Suppressor macrophage treated with lipopolysaccharide for 1 hour (primary cell): ENCODE measurements at places on chromosomes 2 and 18.

DNA sequence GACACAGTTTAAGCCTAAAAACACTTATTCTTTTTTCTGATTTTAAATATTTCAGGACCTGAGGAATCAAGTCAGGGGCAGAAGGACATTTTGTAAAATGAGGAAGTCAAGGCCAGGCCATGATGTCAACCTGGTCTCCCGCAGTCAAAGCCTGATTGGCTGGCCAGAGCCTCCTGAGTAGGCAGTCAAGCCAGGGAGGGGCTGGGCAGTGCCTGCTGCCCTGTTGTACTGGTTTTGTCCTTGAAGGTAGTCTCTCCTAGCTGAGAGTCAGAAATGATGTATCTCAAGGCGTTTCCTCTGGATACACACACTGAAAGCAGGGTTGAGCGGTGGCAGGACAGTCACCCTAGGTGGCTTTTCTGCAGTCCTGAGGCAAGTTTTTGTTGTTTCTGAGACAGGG is 19.8 kb downstream of the CCT7 start:
- DNase-seq, result peak; percentile 67

DNA sequence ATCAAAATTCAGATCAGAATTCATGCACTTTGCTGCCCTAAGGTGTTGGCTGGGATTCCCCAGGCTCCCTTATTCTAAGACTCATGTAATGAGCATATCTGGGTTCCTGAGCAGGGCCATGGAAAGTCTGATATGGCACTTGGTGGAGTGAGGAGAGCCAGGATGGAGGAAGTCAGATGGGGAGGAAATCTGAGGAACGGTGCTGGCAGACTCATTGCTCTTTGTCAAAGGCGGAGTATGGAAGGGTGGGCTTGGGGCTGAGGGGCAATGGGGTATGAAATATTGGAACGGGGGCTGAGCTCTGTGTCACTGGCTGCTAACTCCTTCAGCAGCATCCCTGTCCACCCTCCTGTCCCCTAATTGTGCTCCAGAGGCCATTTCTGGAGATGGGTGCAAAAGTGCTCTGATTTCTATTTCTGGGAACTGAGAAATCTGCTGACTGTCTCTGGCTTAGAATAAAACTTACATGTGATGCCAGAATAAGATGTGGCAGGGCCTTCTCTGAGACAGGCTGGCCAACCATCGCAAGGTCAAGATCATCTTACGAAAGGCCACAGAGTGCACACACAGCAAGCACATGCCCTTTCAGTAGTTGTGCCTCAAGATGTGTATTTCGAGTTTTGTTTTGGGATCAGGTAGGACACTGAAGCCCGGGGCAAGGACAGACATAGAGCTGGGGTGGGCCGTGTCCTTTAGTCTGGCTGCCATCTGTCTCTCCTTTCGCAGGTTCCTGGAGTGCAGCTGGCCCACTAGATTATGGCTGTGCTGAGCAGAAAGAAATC is 480.0 kb upstream of the HS6ST1 start:
- no peak for DNase-seq

DNA sequence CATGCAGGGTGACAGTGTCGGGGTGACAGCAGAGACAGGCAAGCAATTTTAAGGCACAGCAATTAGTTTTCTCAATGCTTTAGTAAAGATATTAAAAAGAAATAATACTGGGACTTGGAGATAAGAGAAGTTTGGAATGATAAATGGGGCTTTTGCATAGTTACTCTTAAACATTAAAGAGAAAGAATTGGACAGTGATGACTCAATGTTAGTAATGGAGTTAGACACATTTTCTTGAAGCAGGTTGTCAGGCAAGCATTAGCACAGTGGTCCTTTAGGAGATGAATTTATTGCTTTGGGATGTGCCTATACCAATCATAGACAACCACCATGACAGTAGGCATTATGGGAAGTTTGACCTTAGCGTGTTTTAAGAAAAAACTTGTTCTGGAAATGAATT is 228.3 kb upstream of the RAB12 start:
- DNase-seq, result no peak

- DNase-seq, result no peak
These were observed 394.7 kb upstream of the ZNF804A start for GRCh38 chr2:184203661-184204060.

- no peak for DNase-seq
These were observed 379.6 kb downstream of the FBXO15 start for GRCh38 chr18:73768043-73768442.

GRCh38 chr2:196170213-196170605 is 1.2 kb downstream of the STK17B start:
- DNase-seq, result peak; percentile 68

GRCh38 chr2:10371441-10372196 is 68.9 kb downstream of the HPCAL1 start:
- no peak for DNase-seq

GRCh38 chr2:234863043-234863934 is 88.5 kb upstream of the SH3BP4 start:
- DNase-seq, result no peak

DNA sequence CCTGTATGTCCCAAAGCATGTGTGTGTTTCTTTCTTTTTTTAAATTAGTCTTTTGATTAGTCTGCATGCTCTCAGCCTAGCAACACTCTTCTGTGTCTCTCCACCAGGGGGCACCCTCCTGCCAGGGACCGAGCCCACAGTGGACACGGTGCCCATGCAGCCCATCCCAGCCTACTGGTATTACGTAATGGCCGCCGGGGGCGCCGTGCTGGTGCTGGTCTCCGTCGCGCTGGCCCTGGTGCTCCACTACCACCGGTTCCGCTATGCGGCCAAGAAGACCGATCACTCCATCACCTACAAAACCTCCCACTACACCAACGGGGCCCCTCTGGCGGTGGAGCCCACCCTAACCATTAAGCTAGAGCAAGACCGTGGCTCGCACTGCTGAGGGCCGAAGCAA is 93.8 kb downstream of the NRP2 start:
- DNase-seq, result peak; percentile 68

DNA sequence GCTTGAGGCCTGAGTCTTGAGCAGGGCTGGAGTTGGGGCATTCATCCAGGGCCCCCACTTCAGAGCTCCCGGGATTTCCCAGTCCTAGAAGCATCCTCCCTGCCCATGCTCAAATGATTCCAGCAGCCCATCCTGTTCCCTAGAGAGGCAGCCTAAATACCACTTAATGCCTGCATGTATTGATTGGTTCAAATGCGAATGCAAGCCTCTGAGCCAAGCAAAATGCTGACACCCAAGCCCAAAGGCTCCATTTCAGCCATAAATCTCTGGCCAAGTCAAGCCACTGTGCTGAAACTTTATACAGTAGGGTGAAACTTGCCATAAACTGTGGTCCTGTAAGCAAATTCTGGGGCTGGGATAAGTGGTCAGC is 279.8 kb downstream of the CLIP4 start:
- DNase-seq, result no peak

- DNase-seq, result no peak
These were observed 61.5 kb upstream of the NEDD4L start for GRCh38 chr18:57982372-57983021.

- DNase-seq, result no peak
These were observed 253.2 kb downstream of the TTC32 start for GRCh38 chr2:19648583-19648982.

- DNase-seq, result peak; percentile 68
These were observed 5.1 kb downstream of the CXCR1 start for GRCh38 chr2:218161644-218162043.

DNA sequence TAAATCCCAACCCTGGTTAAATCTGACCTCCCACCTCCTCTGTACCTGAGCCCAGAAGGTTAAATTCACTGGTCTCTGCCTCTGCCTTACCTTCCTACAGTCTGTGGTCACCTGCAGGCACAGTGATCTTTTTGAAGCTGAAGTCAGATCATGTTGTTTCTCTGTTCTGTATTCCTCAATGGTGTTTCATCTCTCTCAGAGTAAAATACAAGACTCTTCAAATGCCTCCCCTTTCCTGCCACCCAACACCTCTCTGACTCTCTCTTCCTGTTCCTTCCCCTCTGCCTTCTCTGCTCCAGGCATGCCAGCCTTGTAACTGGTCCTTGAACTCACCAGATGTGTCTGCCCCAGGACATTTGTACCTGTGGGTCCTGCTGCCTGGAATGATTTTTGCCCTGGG is 219.3 kb downstream of the UXS1 start:
- no peak for DNase-seq

- no peak for DNase-seq
These were observed 32.2 kb downstream of the RFX8 start for GRCh38 chr2:101442667-101443061.

DNA sequence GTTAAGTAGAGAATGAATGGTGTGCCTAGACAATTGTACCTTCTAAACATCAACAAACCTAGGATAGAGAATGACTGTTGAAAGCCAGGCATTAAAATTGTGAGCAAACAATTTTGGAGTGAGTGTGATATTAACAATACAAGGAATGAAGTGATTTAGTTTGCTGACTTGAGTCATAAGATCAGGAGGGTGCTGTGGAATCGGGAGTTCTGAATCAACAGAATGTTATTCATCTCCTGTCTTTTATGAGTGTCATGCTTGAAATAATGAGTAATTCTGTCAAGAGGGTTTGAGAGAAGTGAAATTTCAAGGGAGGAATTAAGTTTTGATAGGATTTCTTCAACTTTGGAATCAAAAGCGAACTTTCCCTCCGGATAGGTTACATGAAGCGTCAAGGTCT is 214.4 kb upstream of the DSEL start:
- no peak for DNase-seq

DNA sequence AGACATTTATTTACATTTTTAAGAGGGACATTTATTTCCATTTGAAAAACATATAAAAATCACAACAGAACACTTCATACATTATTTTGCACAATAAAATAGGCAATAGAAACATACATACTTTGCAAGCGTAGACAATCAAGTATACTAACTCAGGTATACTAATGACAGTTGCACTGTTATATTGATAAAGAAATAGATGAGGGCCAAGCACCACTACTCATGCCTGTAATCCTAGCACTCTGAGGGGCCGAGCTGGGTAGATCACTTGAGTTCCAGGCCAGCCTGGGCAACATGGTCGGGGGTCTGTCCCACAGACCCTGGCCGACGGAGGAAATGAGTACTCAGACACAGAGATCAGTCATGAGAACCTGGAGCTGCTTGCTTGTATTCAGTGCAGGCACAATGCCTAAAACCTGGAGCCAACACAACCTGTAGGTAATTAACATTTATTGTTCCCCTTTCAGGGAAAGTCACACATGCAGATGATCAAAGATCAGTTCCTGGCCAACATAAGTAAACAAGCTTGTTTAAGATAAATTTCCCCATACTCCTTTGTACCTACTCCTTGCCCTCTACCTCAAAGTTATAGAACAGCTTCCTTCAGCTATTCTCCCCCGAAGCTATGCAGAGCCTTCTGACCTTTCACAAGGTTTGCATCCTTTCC is 1960.2 kb downstream of the SUCLG1 start:
- DNase-seq, result no peak

- peak; percentile 65 for DNase-seq
These were observed 9.9 kb upstream of the SLC66A3 start for GRCh38 chr2:11145350-11145749.

- DNase-seq, result no peak
These were observed 13.9 kb downstream of the STON1 start for GRCh38 chr2:48543895-48544294.

DNA sequence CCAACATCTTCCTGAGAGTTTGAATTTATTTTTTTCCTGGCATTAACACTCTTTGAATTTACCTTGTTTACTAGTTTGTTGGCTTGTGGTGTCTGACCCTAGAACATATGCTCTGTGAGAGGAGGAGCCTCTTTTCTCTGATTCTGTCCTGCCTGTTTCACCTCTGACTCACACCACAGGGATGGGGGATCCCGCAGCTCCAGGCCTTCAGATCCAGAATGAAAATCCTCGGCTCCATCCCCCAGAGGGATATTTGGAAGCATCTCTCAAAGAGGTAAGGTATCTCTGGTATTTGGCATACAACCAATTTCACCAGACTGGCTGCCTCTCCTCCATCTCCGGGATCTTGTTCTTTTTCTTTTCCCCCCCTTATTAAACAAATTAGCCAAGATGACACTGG is 104.7 kb downstream of the GPR39 start:
- no peak for DNase-seq

GRCh38 chr2:48322251-48322650 is 207.7 kb upstream of the STON1 start:
- no peak for DNase-seq

DNA sequence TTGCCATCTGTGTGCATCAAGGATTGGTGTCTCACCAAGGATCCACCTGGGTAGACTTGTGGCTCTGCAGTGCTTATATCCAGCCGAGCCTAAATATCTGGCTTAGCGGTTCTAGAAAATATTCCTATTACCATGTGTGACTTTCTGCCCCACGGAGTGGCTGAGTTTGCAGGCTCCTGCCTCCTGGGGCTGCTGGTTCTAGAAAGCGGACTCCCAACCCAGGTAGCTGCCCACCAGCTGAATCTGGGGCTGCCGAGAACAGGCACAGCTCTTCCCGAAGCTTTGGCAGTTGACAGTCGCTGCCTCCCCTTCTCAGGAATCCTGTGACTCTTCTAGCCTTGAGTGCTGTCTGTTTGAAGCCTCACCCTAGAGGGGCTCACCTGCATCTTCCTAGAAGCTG is 104.6 kb downstream of the TPGS2 start:
- no peak for DNase-seq

DNA sequence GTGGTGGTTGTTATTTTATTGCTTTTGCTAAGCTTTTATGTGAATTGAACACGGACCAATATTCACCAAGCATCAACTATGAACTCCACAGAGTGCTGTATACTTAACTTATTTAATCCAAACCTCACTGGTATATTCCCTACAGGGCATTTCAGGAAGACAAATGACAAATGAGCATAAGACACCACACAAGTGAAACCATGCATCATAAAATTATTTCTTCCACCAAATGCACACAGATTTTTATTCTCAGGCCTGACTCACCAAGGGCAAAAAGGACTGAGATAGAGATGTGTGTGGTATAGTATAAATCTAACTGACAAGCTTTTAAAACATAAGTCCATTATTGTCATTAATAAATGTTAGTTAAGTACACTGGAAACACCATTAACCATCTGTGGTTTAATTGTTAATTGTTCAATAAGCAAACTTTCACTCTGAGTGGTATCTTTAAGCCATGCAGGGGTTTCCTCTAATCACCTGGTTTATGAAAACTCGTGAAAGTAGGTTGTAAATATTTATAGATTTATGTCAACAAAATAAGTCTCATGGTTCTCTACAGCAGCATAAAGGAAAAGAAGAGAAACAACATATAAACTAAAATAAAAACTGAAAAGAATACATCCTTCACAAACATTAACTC is 77.6 kb upstream of the CRIM1 start:
- no peak for DNase-seq

DNA sequence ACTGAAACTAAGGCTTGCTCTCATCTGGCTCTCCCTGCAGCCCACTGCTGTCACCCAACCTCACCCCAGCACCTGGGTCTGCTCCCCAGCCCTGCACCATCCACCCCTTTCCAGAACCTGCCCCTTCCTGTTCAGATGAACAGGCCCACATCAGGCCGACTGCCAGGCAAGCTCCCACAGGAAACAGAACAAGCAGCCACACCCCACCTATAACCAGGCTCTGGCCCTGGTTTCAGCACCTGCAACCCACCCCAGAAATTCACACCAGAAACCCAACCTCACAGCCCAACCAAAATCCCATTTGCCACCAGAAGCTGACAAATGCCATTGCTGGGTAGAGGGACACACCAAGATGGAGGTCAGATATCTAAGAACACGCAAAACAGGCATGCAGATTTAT is 159.2 kb upstream of the ID2 start:
- DNase-seq, result no peak

- DNase-seq, result peak; percentile 70
These were observed 21.4 kb downstream of the STK17B start for GRCh38 chr2:196149948-196150347.

GRCh38 chr2:219642069-219642454 is 14.6 kb downstream of the SLC4A3 start:
- DNase-seq, result no peak
